ENCODE measurements at places on chromosomes 13 and 19.

DNA sequence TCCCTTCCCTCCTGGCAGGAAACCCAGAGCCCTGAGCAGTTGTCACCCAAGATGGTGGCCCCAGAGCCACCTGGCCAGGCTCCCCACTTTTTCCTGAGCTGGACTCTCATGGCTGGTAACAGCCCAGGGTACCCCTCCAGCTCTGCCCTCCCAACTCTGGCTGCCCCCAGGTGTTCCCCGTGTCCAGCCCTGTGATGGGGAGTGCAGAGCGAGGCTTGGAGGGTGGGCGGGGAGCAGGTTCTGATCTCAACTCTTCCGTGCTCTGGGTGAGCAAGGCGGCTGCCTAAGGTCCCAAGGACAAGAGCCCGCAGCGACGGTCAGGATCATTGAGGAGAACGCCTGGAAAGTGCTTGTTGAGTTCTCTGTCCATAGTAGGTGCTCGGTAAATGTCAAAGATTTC, 54.7 kb upstream of the GAS6 start:
- DNase-seq, result no peak

DNA sequence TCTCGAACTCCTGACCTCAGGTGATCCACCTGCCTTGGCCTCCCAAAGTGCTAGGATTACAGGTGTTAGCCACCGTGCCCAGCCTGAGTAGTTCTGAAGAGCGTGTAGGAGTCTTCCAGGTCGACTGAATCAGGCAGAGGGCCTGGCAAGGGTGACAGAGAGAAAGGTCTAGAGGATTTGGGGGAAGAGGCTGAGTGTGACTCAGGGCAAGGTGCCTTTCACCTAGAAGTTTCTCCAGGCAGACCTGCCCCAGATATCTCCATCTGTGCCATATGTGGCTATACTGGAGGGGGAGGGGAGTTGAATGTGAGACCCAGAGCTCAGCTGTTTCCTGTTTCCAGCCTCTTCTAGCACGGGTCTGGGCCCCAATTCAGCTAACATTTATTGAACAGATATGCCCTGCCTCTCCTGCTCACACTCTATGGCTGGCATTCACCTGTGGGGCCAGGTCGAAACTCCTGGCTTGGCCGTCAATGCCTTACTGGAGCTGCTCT, 1.3 kb downstream of the CCDC159 start:
- DNase-seq, result no peak

- no peak for DNase-seq
Observed at GRCh38 chr19:14097532-14098151, 7.1 kb upstream of the SAMD1 start.

DNA sequence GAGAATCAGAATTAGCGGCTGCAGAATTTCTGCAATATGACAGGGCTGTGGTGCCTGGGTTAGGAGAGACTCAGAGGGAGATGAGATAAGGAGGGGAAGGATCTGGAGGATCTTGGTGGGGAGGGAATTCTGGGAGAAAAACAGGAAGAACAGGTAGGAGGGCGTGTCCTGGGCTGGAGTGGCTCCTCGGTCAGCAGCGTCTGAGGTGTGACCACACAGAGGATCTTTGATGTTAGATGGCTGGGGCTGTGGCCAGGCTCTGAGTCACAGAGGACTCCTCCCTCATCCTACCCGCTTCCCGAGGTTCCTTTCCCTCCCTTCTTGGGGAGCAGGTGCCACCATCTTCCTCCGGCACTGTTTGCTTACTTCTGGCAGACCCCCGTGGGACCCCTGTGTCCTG, 6.4 kb upstream of the KLK6 start:
- DNase-seq, result no peak

- DNase-seq, result no peak
Observed at GRCh38 chr19:24040621-24041020, 46.4 kb upstream of the ZNF254 start.

DNA sequence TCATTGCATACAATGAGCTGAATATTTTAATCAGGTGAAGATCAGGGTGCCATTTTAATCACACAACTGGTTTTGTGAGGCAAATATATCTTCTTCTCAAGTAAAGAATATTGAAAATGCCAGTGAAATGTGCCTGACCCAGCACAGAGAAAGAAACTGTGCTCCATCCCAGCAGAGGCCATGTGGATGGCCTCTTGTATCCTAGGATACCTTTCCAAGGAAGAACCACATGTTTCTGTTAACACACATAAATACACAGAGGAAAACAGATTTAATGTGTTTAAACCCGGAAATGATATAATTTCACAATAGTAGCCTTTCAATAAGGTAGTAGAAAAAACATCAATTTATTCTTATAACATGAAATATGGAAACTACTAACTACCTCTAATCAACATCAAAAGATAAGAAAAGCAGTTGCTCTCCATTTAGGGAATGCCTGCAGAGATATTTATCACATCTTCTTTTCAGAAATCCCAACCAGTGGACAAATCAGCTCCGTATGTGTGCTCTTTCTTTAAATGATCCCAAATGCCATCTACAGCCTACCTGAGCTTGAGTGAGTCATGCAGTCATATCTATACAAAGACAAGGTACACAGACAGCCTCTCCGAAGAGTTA, 157.1 kb downstream of the FGF14 start:
- no peak for DNase-seq

Measured in GM13976 (cell line).